Ovary (tissue), 10 donors: ENCODE measurements at places on chromosomes 3 and 15. TPM values are rescaled to one million over a fixed set of nuclear protein-coding genes. Genes with fewer than 3 reads are reported as not detected.

- DNase-seq, result no peak
Measured at GRCh38 chr3:89622063-89622700, 514.8 kb downstream of the EPHA3 start.

DNA sequence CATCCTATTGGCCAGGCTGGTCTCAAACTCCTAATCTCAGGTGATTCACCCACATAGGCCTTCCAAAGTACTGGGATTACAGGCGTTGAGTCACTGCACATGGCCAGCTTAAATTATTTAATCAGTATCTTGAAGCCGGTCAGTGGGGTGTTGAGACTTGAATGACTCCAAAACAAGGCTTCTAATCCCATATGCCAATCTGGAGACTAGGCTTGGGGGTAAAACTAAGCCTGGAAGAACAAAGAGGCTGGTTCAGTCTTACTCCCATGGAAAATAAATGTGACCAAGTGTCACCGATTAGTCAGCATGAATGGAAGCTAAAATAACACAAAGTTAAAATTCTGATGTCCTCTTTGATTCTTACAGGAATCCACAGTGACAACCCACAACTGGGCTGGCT, 509.1 kb downstream of the FOXP1 start:
- DNase-seq, result no peak

GRCh38 chr15:48868023-48868422, 9.9 kb upstream of the EID1 start:
- DNase-seq, result no peak

GRCh38 chr15:84600331-84600686, 500 bp upstream of the ZSCAN2 start:
- DNase-seq, result peak; percentile 82

DNA sequence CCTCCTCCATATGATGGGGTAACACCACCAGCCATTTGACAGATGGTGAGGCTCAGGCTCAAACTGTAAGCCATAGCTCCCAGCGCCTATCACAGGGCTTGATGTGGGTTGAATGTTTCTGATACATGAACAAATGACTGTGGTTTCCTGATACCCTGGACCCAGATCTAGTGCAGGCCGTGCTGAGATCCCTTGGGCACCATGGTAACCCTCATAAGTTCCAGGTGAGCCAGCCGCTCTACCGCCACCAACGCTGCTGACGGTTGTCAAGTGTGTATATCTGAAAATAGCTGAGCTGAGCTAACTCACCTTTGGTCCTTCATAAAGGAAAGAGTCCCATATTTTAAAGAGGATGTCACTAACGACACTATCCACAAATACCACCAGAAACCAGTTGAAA, 74.5 kb downstream of the TBC1D2B start:
- DNase-seq, result no peak

DNA sequence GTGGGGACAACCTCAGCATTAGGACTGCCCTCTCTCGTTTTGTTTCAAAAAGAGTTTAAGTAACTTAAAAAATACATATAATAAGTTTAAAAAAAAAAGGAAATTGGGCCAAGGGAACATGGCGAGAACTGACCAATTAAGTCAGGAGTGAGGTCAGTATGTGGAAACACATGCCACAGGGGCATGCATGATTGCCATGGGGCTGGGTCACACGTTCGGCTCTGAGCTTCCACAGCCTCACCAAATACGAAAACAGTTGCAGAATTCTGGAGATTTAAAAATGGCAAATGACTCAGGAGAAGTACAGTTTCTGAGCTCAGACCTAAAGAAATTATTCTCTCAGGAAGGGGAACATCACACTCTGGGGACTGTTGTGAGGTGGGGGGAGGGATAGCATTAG, 24.1 kb downstream of the PDE8A start:
- no peak for DNase-seq

DNA sequence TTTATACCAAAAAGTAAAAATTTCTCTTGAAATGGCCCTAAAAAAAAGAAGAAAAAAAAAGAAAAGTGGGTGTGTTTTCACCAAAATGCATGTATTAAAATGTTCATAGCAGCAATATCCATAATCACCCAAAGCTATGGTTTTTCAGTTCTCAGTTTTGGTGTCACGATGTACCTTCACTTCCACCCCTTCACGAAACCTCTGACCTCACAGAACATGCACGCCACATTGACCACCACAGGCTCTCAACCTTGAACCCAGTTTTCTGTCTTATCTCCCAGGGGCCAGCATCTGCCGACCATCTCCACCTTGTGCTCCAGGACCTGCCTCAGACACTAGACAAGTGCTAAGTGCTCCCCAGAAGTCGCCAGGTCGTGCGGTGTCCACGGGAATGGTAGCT, 30.4 kb downstream of the COLQ start:
- no peak for DNase-seq

DNA sequence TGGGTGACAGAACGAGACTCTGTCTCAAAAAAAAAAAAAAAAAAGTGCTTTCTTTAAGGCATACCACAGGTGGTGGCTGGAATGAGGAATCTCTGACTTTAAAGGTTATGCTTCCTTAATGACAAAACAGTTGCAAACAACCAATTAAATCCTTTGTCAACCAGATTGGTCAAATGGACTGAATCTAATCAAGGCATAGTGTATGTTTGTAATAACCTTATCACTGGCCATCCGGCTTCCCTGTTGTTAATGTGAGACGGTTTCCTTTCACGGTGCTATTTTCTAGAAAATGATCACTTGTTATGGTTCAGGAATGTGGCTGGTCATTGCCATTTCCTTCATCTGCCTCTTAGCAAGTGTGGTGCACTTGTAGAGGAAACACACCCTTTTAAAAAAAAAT, 75.9 kb downstream of the FLNB start:
- DNase-seq, result no peak

DNA sequence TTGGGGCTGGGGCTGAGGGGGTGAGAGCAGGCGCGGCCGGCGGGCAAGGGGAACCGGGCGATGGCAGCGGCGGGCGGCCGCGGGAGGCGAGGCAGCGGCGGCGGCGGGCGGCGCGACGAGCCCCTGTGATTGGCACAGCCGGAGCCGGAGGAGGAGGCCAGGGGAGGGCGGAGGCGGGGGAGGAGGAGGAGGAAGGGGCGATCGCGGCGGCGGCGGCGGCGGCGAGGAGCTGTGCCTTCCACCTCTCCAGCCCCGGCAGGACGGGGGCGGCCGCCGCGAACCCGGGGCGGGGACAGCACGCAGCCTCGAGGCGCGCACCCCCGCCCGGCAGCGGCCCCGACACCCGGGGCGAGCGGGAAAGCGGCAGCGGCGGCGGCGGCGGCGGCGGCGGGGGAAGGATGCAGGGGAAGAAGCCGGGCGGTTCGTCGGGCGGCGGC, at the start of gene SLCO3A1:
SLCO3A1 (plus strand) TSS at position 198 of the 437 bp plus-strand sequence.
- peak; percentile 79 for DNase-seq

DNA sequence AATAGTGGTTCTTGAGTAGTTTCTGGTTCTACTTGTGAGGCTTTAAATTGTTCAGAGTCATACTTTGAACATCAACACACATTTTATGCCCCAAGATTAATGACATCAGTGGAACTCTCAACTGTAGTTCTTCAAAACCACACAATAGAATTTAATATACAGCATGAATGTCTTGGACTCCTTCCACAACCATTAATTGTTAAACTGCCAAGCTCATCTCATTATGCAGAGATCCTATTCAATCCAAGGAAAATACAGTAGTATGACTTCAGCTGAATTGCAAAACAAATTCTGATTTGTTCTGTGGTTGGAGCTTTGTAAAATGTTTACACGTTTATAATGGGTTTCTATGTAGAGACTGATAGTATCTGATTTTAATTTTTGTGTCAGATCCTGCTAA, 199.2 kb upstream of the SLC2A2 start:
- no peak for DNase-seq

DNA sequence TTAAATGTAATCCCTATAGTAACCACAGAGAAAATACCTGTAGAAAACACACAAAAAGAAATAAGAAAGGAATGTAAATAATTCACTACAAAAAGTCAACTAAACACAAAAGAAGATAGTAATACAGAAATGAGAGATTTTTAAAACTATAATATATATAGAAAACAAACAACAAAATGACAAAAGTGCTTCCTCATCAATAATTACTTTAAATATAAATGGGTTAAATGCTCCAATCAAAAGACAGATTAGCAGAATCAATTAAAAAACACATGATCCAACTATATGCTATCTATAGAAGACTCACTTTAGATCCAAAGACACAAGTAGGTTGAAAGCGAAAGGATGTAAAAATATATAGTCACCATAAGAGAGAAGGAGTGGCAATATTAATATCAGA, 45.8 kb downstream of the FRMD5 start:
- no peak for DNase-seq

- DNase-seq, result no peak
Measured at GRCh38 chr15:69583626-69584025, 131.0 kb downstream of the RPLP1 start.

- DNase-seq, result no peak
Measured at GRCh38 chr15:49675041-49675440, 54.2 kb downstream of the DTWD1 start.

GRCh38 chr3:27422617-27423016, 53.4 kb upstream of the NEK10 start:
- no peak for DNase-seq

DNA sequence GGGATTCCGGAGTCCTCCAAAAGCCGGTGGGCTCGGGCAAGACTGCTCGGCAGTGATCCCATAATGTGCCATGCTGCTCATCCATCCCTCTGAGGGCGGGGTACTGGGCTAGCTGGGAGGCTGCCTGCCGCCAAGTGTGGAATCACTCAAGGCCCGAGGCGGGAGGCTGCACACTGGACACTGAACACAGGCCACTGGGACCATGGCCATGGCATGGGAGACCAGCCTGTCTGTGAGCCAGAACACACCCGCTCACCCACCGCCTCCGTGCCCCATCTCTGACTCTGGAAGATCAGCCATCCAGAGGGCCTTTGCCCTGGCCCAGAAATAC, 1.4 kb downstream of the C3orf22 start:
- DNase-seq, result no peak

- no peak for DNase-seq
Measured at GRCh38 chr3:127438371-127438770, 150.5 kb upstream of the PRR20G start.

DNA sequence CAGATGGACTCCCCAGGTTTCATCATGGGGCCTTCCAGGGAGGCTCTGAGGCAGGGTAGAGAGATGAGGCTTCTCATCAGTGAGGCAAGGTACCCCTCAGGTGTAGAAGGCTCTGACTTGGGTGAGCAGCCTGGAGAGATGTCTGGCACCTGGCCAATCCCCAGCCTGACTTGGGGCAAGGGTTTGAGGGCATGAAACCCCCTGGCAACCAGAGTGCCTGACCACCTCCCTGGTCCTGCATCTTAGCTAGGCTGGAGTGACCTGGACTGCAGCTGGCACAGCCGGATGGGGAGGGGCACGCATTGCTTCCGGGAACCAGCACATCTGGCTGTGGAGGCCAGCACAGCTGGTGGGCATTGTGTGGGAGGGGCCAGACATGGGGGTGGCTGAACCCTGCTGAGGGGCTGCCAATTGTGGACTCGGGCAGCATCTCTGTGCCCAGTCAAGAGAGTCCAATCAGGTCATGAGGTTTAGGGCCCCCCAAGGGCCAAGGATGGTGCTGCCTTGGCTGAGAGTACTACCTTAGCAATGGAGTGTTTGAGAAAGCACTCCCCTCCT, 1.9 kb downstream of the ZBTB47 start:
- DNase-seq, result peak; percentile 51

- no peak for DNase-seq
Measured at GRCh38 chr3:54066253-54066652, 56.1 kb upstream of the CACNA2D3 start.

DNA sequence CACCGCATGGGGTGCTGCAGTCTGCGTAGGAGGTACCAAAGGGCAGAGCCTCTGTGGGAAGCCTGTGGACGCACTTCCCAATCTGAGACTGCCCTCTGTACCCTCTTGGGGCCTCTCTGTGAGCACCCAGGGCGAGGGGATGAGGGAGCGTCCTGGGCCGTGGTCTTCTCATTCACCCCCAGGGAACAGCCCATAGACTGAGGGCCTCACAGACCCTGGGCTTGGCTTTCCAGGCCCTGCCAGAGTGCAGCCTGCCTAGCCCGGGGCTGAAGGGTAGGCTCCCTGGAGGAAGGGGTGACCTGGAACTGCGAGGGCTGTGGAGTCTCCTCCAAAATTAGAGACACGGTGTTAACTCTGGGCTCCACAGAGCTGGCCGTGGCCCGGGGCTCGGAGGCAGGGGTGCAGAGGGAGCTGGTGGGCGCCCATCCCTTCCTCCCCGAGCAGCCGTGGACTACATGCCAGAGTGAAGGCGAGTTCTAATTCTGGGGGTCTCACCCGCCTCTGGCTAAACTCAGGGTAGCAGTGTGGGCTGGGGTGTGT, 468 bp upstream of the SPTBN5 start:
- DNase-seq, result no peak

DNA sequence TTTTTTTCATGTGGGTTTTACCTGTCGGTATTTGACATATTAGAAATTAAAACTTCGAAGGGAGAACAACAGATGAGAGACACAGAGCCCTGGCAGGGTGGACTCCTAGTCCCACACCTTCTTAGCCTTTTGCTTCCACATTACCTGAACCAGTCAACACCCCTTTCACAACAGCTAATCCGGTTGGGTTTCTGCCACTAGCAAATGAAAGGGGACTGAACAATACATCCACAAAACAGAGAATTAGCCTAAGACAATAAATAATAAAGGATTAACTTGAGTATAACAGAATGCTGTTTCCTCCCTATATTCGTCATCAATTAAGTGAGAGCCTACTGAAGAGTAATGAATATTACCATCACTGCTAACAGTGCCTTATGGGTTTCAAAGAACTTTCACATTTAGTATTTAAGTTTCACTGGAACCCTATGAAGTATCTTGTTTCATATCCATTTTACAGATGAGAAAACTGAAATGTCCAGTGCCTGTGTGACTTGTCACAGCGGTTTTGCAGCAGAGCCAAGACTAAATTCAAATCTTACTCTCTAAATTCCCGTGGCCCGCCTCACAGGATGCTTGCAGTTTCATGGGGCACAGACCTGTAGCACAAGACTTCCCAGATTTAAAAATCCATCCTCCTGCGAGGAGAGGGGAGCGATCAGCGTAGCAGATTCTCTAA, 1.0 kb upstream of the RAB8B start:
- no peak for DNase-seq

DNA sequence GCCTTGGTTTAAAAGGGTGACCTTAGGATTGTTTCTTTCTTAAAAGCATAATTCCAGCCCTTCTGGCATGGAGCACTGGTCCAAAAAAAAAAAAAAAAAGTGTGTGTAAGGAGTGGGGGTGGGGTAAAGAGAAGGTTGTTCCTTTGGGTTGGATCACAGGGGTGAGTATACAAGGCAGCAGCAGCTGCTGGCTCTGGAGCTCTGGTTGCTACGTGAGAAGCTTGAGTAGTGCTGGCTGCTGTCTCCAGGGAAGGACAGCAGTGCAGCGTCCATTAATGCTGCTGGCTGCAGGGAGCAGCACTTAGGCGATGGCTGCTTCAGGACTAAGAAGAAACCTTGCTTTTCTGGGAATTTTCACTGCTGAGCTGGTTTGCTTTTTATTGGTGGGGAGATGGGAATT, 2.3 kb downstream of the SETD5 start:
- peak; percentile 78 for DNase-seq

GRCh38 chr15:56767315-56767714, 34.0 kb upstream of the ZNF280D start:
- no peak for DNase-seq

Gene ACVR2B
- 3.7 TPM for polyA plus RNA-seq

Gene TLE3
- polyA plus RNA-seq, result 24.4 TPM

Gene PRR20G
- polyA plus RNA-seq, result not detected

Gene CRABP1
- polyA plus RNA-seq, result 2.7 TPM

Gene ROBO2
- polyA plus RNA-seq, result 7.3 TPM

Gene PBRM1
- polyA plus RNA-seq, result 19.8 TPM

Gene COL6A5
- polyA plus RNA-seq, result 0.05 TPM

Gene NUTM1
- not detected for polyA plus RNA-seq

Gene CIDEC
- not detected for polyA plus RNA-seq

Gene FSD2
- not detected for polyA plus RNA-seq

Gene TGM4
- not detected for polyA plus RNA-seq

Gene FBXO40
- 0.63 TPM for polyA plus RNA-seq

Gene SCAANT1
- polyA plus RNA-seq, result not detected

Gene EXD1
- not detected for polyA plus RNA-seq

Gene DPPA4
- 0.08 TPM for polyA plus RNA-seq
